Nephron progenitor cell (in vitro differentiated cells): ENCODE measurements at places on chromosomes 6 and 20.

GRCh38 chr6:118319416-118319815 lies 228.7 kb upstream of the PLN start:
- no peak for DNase-seq

- no peak for DNase-seq
These were observed 64.5 kb upstream of the TNFAIP3 start for GRCh38 chr6:137802408-137803182.

GRCh38 chr20:24033151-24033550 lies 44.6 kb upstream of the GGTLC1 start:
- no peak for DNase-seq

GRCh38 chr6:135481783-135482369 lies 15.7 kb downstream of the AHI1 start:
- no peak for DNase-seq

DNA sequence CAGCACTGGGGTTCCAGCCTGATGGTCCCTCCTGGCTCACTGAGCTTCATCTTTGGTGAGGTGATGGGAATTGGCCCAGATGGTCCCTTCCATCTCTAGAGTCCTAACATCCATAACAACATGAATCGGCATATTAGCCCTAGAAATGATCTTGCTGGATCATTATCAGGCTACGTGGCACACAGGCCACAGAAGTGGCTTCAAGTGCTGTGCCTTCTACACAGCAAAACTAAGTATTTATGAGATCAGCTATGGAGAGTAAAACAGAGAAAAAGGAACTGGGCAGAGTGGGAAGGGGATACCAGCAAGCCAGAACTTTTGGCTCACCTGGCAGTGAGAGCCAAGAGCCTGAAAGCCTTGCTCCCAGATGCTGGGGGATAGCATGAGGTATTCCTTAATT lies 116.9 kb downstream of the TRERF1 start:
- DNase-seq: no peak

DNA sequence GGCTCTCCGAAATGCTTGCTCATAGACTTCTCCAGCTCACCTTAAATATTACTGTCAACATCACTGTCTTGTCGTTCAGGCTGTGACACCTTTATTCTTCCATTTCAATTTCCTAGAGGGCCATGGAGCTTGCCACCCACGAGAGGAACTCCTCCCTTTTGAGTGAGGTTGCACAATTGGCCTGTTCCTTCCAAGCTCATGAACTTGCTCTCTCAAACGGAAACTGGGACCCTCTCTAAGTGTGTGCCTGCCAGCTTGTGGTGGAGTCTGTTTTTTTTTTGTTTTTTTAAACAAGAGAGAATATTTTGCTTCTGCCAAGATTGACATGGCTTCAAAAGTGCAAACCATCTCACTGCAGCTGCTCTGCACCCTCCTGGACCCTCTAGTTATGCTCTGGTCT lies 19.3 kb upstream of the IYD start:
- DNase-seq: no peak

- DNase-seq: no peak
These were observed 120.8 kb upstream of the BCLAF1 start for GRCh38 chr6:136410201-136411024.
